ENCODE measurements at places on chromosomes 11 and 22.
A peak's percentile ranks its signal among the peaks of the same experiment; 100 is the strongest.

GRCh38 chr11:96339706-96340554 is 3.1 kb downstream of the MAML2 start:
- H3K4me3 ChIP-seq, result peak overlapping the region; percentile 27
- peak overlapping the region; percentile 75 for H3K27ac ChIP-seq
- no peaks in the 10 kb centered on the region for H3K27me3 ChIP-seq
- peaks cover 65% of the 10 kb centered on the region for H3K4me1 ChIP-seq

GRCh38 chr11:26229257-26229656 is 102.7 kb upstream of the ANO3 start:
- H3K27me3 ChIP-seq, result no peaks in the 10 kb centered on the region
- H3K4me1 ChIP-seq, result peaks cover 4% of the 10 kb centered on the region
- no peaks in the 10 kb centered on the region for H3K36me3 ChIP-seq
- H3K27ac ChIP-seq, result no peak overlapping the region

DNA sequence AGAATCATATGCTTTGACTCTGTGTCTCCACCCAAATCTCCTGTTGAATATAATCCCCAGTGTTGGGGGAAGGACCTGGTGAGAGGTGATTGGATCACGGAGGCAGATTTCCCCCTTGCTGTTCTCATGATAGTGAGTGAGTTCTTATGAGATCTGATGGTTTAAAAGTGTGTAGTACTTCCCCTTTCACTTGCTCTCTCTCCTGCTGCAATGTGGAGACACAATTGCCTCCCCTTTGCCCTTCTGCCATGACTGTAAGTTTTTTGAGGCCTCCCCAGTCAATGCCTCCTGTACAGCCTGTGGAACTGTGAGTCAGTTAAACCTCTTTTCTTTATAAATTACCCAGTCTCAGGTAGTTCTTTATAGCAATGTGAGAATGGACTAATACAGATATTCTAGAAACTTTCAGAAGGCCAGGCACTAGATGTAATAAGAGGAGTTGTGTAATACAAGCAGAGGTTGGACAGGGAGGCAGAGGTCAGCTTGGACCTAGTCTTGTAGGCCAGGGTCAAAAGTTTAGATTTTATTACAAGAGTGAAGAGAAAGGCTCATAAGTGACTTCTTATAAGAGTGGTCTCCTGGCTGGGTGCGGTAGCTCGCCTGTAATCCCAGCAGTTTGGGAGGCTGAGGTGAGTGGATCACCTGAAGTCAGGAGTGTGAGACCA is 9.3 kb upstream of the SERPING1 start:
- H3K27ac ChIP-seq, result no peak overlapping the region
- no peak overlapping the region for H3K4me3 ChIP-seq
- no peaks in the 10 kb centered on the region for H3K4me1 ChIP-seq
- no peaks in the 10 kb centered on the region for H3K36me3 ChIP-seq

GRCh38 chr11:30753994-30754393 is 167.8 kb upstream of the MPPED2 start:
- H3K4me3 ChIP-seq, result no peak overlapping the region
- no peaks in the 10 kb centered on the region for H3K27me3 ChIP-seq
- no peak overlapping the region for H3K27ac ChIP-seq
- H3K4me1 ChIP-seq, result no peaks in the 10 kb centered on the region
- no peaks in the 10 kb centered on the region for H3K36me3 ChIP-seq

DNA sequence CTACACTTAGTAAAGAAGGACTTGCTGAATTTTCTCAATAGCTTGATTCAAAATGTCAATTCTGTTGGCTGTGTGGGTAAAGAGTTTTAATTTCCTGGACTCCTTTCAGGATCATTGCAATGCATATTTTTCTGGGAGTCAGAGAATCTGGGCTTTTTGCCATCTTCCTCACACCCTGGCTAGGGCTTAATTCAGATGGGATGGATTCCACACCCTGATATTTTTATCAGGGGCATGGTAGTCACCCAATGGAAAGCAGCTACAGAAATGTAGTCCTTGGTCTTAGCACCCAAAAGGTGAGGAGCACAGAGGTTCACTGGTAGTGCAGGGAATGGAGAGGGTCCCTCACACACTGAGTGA is 79.3 kb downstream of the SGSM3 start:
- H3K27ac ChIP-seq, result no peak overlapping the region
- no peak for DNase-seq
- H3K36me3 ChIP-seq, result peaks cover 18% of the 10 kb centered on the region
- H3K27me3 ChIP-seq, result no peaks in the 10 kb centered on the region

- peaks cover 13% of the 10 kb centered on the region for H3K4me1 ChIP-seq
- DNase-seq, result no peak
- H3K27me3 ChIP-seq, result no peaks in the 10 kb centered on the region
Observed at GRCh38 chr11:128767591-128768001, 73.7 kb downstream of the FLI1 start.

GRCh38 chr11:77778118-77778517 is 42.4 kb downstream of the RSF1 start:
- no peaks in the 10 kb centered on the region for H3K4me1 ChIP-seq
- H3K36me3 ChIP-seq, result peaks cover 9% of the 10 kb centered on the region
- no peak overlapping the region for H3K4me3 ChIP-seq
- no peak overlapping the region for H3K27ac ChIP-seq
- H3K27me3 ChIP-seq, result no peaks in the 10 kb centered on the region

DNA sequence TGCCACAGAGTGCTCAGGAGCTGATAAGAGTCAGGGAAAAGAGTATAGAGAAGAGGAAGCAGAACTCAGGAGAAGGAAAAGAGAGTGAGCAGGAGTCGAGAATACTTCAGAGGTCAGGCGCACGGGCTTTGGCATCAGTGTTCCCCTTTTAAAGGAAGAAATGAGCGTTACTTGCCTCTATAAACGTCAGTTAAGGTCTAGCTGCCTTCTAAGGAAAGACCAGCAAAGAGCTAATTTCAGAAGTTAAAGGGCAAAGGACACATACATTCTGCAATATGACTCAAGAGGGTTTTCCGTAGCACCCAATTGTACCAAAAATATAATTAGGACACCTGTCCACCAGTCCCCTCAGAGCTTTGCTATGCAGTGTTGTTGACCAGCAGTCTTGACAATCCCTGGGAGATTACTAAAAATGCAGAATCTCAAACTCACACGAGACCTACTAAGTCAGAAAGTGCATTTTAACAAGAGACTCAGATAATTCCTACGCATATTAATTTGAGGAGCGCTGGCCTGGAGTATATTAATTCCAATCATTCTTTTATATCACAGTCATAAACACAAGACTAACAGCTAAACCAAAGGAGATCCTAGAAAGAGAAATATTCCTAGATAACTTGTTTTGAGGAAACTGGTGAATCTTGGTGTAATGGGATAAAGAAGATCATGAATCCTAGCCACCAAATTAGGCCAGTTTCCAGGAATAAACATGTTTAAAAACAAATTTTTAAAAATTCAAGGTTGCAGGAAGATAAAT is 249.0 kb downstream of the CADM1 start:
- no peaks in the 10 kb centered on the region for H3K27me3 ChIP-seq
- peaks cover 9% of the 10 kb centered on the region for H3K4me1 ChIP-seq
- DNase-seq, result no peak
- no peaks in the 10 kb centered on the region for H3K36me3 ChIP-seq

- no peak overlapping the region for H3K27ac ChIP-seq
- H3K4me3 ChIP-seq, result no peak overlapping the region
- no peaks in the 10 kb centered on the region for H3K27me3 ChIP-seq
- no peaks in the 10 kb centered on the region for H3K36me3 ChIP-seq
- no peak for DNase-seq
- H3K4me1 ChIP-seq, result no peaks in the 10 kb centered on the region
Observed at GRCh38 chr22:26763633-26764361, 106.4 kb downstream of the MIAT start.

- H3K27me3 ChIP-seq, result no peaks in the 10 kb centered on the region
- H3K36me3 ChIP-seq, result no peaks in the 10 kb centered on the region
- H3K4me3 ChIP-seq, result no peak overlapping the region
- DNase-seq, result no peak
Observed at GRCh38 chr22:43207849-43208702, 21.1 kb upstream of the TTLL12 start.

GRCh38 chr11:31535479-31535878 is 25.9 kb downstream of the ELP4 start:
- H3K27me3 ChIP-seq, result no peaks in the 10 kb centered on the region
- H3K4me3 ChIP-seq, result no peak overlapping the region
- no peaks in the 10 kb centered on the region for H3K36me3 ChIP-seq
- no peak overlapping the region for H3K27ac ChIP-seq
- DNase-seq, result no peak

DNA sequence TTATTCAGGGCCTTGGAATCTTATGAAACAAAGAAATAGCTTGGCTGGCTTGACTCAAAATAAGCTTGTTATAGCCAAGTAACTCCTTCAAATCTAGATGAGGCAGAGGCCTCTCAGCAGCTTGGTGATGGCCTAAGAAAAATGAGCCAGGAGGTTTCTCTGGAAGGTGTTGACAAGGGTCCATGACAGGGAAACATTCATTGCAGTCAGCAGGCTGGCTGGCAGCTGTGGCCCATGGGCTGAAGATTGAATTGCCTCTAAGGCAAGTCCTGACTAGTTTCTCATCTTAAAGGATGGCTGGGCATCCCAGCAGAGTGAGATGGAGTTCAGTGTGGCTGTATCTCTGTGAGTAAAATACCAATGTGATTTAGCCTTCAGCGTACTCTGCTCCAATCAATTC is 441.0 kb downstream of the NELL1 start:
- H3K27ac ChIP-seq, result no peak overlapping the region
- H3K27me3 ChIP-seq, result no peaks in the 10 kb centered on the region
- no peak overlapping the region for H3K4me3 ChIP-seq
- DNase-seq, result no peak

DNA sequence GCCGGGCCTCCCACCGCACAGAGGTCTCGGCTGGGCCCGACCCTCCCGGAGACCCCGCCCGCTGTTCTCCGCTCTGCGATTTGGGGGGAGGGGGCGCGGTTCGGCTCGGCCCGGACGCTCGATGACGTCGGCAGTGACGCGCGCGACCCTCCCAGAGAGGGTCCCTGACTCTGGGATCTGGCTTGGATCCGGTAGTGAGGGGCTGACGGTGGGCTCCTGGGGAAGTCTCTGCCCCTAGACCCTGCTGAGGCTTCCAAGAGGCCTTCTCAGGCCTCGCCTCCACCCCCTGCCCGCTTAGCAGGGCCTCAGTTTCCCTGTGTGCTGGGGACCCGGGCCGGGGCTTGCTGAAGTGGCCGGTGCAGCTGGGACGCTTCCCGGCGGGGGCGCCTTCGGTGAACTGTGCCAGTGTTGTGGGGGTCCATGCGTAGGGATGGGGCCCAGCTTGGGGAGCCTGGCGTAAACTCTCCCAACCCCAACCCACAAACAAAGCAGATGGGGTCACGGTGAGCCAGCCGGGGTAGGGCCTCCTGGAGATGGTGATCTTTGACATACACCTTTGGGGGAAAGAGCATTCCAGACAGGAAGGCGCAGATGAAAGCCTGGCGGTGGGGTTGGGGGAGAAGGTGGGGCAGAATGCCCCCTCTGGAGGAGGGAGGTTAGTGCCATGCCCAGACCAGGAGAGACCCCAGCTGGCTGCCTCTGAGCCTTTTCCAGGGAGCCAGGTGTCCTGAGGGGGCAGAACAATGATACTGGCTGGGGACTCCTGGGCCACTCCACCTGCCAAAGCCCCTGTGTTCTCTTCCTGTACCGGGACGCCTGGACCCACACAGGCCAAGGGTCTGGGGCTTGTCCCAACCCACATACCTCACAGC is 1.0 kb downstream of the B4GALNT4 start:
- H3K36me3 ChIP-seq, result no peaks in the 10 kb centered on the region
- H3K27me3 ChIP-seq, result peaks cover 24% of the 10 kb centered on the region
- no peak overlapping the region for H3K27ac ChIP-seq

GRCh38 chr11:92227230-92227814 is 2.7 kb downstream of the FAT3 start:
- DNase-seq, result no peak
- H3K27me3 ChIP-seq, result no peaks in the 10 kb centered on the region
- H3K4me3 ChIP-seq, result no peak overlapping the region
- H3K27ac ChIP-seq, result no peak overlapping the region

GRCh38 chr11:70020336-70021214 is 57.5 kb upstream of the ANO1 start:
- no peak for DNase-seq
- no peaks in the 10 kb centered on the region for H3K36me3 ChIP-seq
- H3K4me1 ChIP-seq, result no peaks in the 10 kb centered on the region
